H1 (cell line): ENCODE measurements at places on chromosomes 7 and 10. TPM values are rescaled to one million over a fixed set of nuclear protein-coding genes. Genes with fewer than 3 reads are reported as not detected.

LEP gene
- total RNA-seq, result not detected in 2 replicates

DNAJB6 gene
- 270 and 295 TPM in 2 replicates for total RNA-seq

DNA sequence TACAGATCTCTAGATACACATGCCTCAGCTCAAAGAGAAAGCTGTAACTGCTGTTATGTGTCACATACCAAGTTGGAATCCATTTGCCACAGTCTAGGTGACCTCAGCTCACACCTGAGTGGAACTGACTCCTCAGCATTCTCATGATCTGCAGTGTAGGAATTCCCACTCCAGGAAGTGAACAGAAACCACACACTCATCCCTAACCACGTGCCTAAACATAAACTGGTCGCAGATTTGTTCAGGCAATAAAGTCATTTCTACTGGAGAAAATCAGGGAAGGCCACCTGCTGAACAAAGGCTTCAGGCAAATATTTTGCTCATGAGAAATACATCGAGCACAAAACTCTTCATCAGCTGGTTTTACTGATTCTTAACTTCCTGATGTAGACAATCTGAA, 23.0 kb upstream of the ZMYND11 start:
- DNase-seq, result no peak

DNA sequence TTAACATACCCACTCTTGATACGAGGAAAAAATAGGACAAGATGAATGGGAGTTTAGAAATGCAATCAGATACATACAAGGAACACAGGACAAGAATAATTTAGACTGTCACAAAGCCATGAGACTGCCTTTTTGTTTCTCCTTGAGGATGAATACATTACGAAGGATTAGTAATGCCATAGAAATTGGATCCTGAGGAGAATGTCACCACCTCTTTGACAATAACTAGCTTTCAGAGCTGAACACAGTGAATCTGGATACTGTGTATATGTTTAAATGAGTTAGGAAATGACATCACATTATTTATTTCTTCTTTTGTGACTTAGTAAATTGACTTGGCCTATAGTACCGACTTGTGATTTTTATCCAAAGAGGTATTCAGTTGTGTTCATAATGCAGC, 596.3 kb upstream of the CNTNAP2 start:
- DNase-seq, result no peak

GRCh38 chr10:12875100-12875499, 126.4 kb downstream of the CCDC3 start:
- no peak for DNase-seq

GRCh38 chr7:52920977-52921376, 114.5 kb upstream of the POM121L12 start:
- DNase-seq, result no peak

DNA sequence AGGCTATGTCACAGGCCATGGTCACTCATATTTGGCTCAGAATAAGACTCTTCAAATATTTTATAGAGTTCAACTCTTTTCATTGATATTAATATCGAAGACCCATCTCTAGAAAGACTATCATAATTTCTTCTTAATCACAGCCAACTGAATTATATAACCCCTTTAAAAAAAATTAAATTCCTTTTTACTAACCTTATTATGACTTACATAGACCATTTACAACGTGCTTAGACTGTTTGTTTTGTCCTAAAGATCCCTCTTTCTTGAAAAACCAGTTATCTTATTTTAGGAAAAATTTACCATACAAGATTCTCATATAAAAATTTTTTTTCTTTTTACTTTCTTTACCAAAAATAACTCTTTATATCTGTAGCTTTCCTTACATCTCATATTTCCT, 10.2 kb upstream of the TMEM254 start:
- DNase-seq, result no peak

DNA sequence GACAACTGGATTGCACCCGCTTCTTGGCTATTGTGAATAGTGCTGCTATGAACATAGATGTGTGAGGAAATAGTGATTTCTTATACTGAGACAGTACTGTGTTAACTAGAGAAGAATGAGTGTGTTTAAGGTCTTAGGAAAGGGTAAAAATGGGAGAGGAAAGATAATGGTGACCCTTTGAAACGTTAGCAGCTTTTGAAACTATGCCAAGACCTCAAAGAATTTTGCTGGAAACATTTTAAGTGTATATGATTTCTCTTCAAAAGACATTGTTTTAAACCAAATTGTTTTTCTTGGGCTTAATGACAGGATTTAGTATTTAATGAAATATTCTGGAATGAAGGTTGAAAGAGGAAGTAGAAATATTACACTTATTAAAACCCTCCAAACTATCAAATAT, 100.8 kb upstream of the ARHGAP21 start:
- no peak for DNase-seq

GRCh38 chr10:22006379-22006884, 2.9 kb upstream of the DNAJC1 start:
- no peak for DNase-seq

GRCh38 chr7:85234730-85235129, 47.9 kb upstream of the SEMA3D start:
- no peak for DNase-seq

DNA sequence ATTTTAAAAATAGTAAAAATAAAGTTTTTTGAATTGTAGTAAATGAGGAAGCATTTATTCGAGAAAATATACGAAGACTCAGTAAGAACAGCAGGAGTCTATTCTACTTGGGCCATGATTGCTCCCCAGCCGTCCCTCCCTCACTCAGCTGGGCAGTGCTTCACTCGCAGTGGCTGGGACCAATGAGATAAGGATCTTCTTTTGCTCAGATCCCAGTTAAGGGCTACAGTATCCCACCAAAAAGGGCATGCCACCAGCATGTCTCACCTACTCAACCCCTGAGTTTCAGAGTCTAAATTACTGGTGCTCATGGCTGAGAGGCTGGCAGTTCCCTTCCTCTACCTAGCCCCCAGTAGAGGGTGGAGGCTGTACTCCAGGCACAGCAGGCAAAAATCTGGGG, 455.7 kb upstream of the PFKP start:
- DNase-seq, result no peak

RPEL1 gene
- not detected in 2 replicates for total RNA-seq

DNA sequence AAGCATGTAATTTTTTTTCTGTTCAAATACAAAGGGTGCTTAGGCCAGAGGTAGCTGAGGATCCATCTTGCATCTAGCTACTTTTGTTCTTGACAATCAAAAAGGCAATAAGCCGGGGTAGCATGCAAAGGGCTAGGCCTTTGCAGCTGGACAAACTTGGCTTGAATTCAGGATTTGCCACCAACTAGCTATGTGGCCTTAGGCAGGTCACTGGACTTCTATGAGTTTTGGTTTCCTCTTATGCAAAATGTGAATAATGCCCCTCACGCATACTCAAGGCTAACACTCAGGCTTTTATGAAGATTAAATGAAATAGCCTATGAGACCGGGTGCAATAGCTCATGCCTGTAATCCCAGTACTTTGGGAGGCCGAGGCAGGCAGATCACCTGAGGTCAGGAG, 19.3 kb downstream of the GFRA1 start:
- DNase-seq, result no peak

GRCh38 chr10:971150-971542, 17.1 kb upstream of the GTPBP4 start:
- no peak for DNase-seq

GRCh38 chr7:112962815-112963214, 123.8 kb downstream of the GPR85 start:
- no peak for DNase-seq

GRCh38 chr7:94973844-94974243, 66.5 kb downstream of the PPP1R9A start:
- DNase-seq, result no peak

AGAP4 gene
- total RNA-seq, result 13.9 and 19.7 TPM in 2 replicates

DNA sequence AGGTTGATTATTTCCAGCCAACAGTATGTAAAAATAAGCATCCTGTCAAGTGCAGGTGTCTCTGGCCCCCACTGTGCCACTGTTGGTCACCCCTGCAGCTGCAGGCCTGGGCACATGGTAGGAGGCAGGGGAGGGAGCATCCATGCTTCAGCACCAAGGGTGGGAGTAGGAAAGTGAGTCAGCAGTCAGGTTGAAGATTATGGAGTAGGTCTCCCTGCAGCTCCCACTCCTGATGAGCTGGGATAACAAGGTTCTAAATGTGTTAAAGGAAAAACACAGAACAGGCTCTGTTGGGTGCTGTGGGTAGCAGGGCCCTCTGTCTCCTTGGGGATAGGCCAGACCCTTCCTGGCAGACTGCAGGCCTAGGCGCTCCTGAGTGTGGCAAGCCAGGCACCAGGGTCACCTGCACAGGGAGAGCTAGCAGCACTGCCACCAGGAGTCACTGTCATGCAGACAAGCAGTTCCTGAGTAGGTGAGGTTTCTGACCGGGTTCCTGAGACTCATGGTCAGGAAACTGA, 59.3 kb downstream of the NUDCD3 start:
- peak; percentile 15 for DNase-seq

DNA sequence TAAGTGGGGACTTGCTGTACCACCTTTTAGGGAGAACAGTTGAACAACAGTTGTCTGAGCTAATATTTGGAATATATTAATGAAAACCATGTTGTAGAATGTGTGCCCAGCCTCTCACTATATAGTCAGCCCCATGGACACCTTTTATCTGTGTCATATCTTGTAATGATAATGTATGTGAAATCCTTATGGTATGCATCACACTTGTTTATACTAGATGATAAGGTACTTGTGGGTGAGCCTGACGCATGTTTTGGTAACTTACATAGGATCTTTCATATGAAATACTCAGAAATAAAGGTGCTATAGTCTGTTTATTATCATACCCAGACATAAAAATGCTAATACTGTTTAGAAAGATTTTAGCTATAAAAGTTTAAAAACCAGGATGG, 32.8 kb downstream of the CAMK1D start:
- no peak for DNase-seq
